ENCODE measurements at places on chromosomes 13 and 19.

DNA sequence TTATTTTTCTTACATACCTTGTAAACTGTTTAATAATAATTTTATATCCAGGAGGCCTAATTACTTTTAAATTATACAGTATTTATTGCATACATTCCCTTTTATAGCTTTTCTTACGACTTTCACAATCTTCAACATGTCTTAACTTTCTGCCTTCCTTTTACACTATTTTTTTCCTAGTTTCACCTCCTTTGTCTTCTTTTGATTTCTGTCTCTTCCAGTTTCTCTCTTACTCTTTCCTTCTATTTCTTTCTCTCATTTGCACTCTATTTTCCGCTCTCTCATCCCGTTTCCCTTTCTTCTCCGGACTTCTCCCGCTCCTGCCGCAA lies 11.5 kb downstream of the ZNF552 start:
- no peak for DNase-seq

- no peak for DNase-seq
Observed at GRCh38 chr13:30763786-30764413, 28.6 kb downstream of the ALOX5AP start.

DNA sequence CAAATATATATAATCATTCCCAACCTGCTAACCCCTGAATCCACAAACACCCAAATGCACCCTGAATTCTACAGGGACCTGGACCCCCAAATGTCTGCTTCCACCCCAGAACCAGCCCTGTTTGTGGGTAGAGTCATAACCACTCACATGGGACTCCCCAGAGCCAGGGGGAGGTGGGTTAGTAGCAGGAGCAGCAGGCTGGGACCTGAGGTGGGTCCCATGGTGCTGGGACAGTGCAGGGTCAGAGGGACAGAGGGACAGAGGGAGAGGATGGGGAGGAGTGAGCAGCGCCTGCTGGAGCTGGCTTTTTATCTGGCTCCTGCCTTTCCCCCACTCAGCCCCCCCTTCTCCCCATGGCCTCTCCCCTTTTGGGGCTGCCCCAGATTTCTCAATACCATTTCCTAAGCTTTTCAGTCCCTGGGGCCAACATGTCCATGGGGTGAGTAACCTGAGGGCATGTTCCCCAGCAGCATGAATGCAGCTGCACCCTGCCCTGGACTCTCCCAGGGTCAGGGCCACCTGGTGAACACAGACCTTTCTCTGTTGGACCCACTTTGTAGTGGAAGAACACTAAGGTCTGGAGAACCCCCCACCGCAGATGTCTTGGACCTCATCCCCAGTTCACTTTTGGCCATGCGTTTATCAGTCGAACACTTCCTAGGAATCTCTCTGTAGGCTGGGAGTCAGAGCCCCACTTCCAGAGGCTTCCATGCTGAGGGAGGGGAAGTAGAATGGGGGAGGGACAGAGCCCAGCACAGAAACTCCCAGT lies at the start of gene C3:
TSS of gene C3 (minus strand) at position 282 of the 769 bp plus-strand sequence. CDS start at position 221, 61 bp downstream.
- DNase-seq = no peak

DNA sequence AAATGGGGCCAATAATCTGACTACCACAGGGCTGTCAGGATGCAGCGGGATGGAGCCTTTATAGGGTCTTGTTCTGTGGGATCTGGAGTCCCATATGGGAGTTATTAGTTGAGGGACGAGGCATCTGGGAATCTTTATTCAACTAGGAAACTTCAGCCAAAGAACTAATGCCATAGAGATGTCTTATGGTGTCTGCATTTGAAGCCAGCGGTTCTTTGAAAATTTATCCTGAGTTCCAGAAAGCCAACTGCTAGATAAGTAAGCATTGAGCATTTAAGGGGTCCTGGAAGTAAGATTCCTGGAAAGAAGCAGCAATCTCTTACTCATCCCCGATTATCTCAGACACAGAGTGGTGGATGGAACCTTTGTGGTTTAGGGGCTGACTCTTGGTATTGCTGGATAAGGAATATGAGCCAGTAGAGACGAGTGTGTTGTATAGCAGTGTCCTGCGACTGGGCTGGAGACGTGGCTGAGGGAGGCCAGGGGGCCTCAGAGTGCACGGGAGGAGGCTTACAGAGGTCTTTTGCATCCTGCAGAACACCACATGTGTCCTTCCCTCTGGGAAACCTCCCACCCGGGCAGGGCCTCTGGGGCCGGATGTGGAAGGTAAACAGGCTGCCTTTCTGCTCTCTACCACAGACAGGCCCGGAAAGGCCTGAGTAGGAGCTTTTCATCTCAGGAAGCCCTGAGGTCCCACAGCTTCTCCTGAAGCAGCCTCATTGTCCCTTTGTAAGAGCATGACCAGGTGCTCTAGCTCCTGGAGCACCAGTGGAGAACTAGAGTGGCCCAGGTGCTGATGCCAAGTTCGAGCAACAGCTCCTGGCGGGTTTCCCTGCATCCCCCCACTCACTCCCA lies 28.8 kb downstream of the ACTN4 start:
- DNase-seq = no peak

- DNase-seq = no peak
Observed at GRCh38 chr19:5141850-5142724, 173.2 kb downstream of the KDM4B start.

DNA sequence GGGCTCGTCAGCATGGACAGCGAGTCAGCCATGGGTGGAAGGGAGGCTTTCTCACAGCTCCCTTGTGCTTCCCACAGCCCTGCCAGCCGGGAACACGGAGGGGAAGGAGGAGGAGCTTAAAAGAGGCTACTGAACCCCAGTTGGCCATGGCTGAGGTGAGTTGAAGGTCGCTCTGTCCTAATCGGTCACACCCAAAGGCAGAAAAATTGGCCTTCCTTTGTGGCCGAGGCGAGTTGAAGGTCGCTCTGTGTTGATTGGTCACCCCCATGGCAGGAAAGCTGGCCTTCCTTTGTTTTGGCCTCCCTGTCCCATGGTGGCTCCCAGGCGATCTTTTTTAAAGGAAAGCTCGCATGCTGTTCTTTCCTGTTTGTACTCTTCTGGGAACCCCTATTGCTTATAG lies 5.1 kb downstream of the ZNF473 start:
- no peak for DNase-seq

- DNase-seq = no peak
Observed at GRCh38 chr13:48491423-48492095, 41.3 kb downstream of the RCBTB2 start.

DNA sequence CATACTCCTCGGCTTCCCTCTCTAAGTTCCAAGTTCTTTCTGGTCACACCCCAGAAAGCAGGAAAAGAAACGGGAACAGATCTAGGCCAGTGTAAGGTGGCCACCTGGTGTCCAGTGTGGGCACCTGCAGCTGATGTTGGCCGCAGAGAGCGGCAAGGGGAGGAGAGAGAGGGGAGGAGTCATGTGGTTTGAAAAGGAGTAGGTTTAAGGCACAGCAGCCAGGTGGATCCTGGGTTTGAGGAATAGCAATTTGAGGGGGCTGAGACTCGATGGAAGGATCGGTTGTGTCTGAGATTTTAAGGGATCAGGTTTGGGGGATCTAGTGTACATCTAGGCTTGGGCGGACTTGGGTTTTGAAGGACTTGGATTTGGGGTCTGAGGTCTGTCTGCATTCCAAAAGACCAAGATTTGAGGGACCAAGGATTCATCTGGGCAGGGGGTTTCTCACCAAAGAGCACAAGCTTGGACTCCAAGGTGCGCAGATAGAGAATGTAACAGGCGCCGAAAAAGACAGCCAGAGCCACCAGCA lies 1.2 kb downstream of the RABAC1 start:
- DNase-seq = no peak

DNA sequence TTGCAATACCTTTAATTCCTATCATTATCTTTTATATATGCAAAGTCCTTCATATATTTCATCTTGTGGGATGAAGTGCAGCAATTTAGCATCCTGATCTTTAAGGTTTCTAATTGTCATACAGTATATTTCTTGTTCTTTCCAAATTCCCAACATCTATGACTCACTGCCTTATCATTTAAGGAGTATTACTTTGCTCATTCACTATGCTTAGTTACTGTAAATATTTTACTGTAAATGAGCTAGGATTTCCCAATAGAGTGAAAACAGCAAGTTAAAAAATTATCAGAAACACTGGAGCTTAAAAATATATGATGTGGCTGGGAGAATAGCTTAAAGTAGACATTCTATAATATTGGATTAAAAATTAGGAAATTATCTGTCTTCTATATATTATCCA lies 69.9 kb downstream of the SLITRK6 start:
- no peak for DNase-seq

- no peak for DNase-seq
Observed at GRCh38 chr19:4174895-4175668, 7.3 kb downstream of the SIRT6 start.

- DNase-seq = peak; percentile 82
Observed at GRCh38 chr19:29690842-29691241, 24.2 kb downstream of the C19orf12 start.

- no peak for DNase-seq
Observed at GRCh38 chr13:92954746-92955145, 271.9 kb upstream of the GPC6 start.

DNA sequence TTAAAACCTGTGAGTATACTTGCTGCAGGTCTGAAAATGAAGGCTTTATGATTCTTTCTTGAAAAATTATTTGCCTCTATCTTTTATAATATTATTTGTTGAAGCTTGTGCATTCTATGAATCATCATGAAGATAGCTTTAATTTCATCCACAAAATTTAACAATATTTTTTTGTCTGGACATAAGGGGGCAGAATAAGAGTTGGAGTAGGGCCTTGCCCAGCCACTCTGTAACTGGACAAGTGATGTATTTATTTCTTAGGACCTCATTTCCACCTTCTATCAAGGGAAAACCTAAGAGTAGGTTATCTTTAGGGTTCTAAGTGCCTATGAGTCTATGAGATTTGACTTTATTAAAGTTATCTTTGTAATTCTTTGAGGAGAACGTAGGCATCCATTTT lies 49.9 kb downstream of the N4BP2L1 start:
- no peak for DNase-seq

DNA sequence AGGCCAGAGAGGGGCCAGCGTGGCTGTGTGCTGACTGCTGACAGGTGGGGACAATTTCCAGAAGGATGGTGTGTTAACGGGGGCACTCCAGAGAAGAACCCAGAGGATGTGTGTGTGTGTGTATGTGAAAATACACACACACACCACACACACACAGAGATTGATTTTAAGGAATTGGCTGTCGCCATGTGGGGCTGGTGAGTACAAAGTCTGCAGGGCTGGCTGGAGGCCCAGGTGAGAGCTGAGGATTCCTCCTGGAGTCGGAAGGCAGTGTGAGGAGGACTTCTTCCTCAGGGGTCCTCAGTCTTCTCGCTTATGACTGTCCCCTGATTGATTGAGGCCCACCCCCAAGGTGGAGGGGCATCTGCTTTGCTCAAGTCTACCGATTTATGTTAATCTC lies 7.6 kb upstream of the GJB6 start:
- DNase-seq = no peak

GRCh38 chr13:105346141-105346775 lies 1189.2 kb downstream of the EFNB2 start:
- no peak for DNase-seq

- no peak for DNase-seq
Observed at GRCh38 chr13:98203646-98204326, 26.7 kb upstream of the RNF113B start.

GRCh38 chr19:28686756-28687155 lies 526.2 kb downstream of the UQCRFS1 start:
- no peak for DNase-seq

GRCh38 chr19:56174550-56174949 lies 1.3 kb upstream of the GALP start:
- no peak for DNase-seq

DNA sequence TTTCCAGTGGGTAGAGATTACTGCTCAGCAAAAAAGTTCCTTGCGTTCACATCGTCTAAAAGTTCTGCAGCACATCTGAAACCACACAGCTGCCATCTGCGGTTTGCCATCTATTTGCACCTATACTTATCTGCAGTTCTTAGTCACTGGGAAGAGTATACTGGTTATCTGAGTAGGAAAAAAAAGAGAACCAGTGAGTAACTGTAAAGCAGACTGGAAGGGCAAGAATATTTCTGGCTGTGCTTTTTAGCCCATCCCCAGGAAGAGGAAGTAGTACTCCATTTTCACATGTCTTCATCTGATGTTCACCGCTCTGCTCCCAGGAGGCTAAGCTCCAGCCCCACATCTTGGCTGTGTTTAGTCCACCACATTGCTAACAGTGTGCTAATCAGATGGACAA lies 35.6 kb downstream of the EFNB2 start:
- no peak for DNase-seq

DNA sequence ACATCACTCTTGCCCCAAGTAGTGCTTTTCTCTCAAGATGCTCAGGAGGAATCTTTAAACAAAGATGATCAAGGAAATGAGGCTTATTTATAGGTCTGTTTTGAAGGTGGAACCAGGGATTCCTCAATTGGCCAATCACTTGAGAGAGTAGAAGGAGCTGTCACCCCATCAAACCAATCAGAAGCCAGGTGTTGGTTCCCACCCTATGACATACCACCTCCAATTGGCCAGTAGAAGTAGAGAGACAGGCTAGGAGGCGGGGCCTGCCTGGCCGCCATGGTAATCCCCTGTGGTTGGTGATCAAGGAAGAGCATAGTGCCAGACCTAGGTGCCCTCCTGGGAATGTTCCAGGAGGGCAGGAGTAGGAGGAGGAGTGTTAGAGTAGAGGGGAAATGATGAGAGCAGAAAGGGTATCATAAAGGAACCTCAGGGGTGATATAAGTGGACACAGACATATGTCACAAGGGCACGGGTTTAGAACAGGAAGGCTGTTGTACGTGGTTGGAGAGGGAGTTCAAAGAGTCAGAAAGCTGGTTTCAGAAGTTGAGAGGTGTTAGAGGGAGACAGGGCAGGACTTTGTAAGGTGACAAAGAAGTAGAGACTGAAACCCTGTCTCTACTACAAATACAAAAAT lies 10.5 kb downstream of the PMIS2 start:
- no peak for DNase-seq

GRCh38 chr13:23637829-23638228 lies 67.6 kb downstream of the TNFRSF19 start:
- DNase-seq = no peak

DNA sequence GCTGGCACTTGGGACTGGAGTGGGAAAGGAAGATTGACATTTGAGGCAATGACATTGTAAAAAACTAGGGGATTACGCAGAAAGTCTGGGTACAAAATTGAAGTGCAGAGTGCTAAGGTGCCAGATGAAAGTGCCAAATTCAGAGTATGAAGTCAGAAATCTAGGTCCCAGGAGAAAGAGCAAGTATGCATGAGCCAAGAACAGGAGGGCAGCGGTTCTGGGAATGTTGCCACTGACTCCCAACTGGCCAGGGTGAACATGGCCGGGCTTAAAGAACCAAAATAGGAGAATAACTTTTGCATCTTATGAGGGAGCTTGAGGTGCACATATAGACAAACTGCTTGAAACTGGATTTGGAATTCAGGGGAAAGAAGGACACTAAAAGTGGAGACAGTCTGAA lies 495.8 kb upstream of the KLF12 start:
- DNase-seq = no peak
